ENCODE measurements at places on chromosomes 1 and 21.

DNA sequence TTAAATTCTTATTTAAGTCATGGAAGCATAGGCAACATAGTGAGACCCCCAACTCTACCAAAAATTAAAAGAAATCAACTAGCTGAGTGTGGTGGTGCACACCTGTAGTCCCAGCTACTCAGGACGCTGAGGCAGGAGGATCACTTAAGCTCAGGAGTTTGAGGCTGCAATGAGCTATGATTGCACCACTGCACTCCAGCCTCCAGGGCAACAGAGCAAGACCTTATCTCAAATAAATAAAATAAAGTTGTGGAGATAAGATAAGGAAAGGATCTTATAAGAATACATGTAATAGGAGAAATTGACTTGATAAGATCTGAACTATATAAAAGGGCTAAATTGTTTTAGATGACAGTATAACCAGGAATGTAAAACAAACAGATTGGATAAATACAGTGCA lies 2.3 kb upstream of the BATF3 start:
- DNase-seq, result no peak

DNA sequence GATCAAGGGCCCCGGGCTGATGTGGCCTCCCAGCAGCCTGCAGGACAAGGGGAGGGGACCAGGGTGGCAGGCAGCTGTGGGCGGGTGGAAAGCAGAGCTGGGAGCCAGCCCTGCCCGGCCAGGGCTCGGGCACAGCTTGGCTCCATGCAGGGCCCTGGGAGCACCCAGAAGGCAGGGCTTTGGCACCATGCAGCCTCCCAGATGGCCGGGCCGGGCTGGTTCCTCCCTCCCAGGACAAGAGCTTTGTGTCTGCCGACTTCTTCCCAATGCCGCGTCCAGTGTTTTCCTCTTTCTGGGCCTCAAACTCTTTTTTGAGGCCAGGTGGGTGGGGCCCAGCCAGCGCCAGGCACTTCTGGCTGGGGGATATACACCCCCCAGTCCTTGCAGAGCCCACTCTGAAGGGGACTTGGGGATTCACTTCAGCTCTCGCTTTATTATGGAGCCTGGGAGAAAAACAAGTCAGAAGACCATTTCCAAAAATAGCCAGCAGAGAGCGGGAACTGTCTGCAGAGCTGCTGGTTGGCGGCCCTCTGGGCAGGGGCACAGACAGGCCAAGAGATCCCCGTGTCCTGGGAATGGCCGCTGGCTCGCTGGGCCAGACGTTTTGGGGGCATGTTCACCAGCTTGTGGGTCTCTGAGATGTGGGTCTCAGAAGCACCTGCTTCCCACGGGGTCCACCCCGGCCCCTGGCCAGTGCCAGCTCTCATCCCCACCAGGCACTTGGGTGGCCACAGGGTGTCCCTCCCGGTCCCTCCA lies 103.8 kb upstream of the ARHGEF16 start:
- no peak for DNase-seq

- no peak for DNase-seq
These were observed 7.4 kb downstream of the PNRC2 start for GRCh38 chr1:23966973-23967493.

- DNase-seq, result no peak
These were observed 24.7 kb downstream of the ACKR1 start for GRCh38 chr1:159229260-159229885.

- DNase-seq, result no peak
These were observed 97.7 kb downstream of the PGBD5 start for GRCh38 chr1:230328342-230329015.
